Cerebellum (tissue), 4 donors: ENCODE measurements at places on chromosomes 7 and 10.
A peak's percentile ranks its signal among the peaks of the same experiment; 100 is the strongest.

- DNase-seq, result no peak
Measured at GRCh38 chr10:97396056-97396455, 5.1 kb downstream of the RRP12 start.

GRCh38 chr7:150668472-150668911, 17.0 kb upstream of the GIMAP2 start:
- DNase-seq, result no peak

DNA sequence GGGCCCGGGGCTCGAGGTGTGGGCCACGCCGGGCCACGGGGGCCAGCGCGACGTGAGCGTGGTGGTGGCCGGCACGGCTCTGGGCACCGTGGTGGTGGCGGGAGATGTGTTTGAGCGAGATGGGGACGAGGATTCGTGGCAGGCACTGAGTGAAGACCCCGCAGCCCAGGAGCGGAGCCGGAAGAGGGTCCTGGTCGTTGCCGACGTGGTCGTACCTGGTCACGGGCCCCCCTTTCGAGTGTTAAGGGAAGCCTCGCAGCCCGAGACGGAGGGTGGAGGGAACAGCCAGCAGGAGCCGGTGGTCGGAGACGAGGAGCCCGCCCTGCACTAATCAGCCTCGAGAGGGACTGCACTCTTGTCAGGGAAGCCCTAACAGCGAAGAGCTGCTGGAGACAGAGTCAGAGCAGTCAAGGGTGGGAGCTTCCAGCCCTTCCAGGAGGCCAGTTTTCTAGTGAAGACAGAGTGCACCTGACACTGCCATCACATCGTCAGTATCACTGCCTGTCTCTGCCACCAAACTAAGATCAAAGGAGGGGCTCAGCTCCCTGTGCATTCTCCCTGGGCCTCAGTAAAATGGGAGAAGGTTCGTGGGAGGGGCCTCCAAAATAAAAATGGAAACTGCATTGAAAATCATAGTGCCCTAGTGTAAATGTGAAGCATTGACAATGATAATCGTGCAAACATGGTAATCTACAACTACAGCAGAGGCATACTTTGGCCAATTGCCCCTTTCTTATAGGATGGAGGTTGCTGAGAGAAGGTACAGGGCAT, 1.3 kb downstream of the MBLAC1 start:
- peak; percentile 34 for DNase-seq

GRCh38 chr7:73964786-73965185, 63.2 kb upstream of the ELN start:
- DNase-seq, result no peak

DNA sequence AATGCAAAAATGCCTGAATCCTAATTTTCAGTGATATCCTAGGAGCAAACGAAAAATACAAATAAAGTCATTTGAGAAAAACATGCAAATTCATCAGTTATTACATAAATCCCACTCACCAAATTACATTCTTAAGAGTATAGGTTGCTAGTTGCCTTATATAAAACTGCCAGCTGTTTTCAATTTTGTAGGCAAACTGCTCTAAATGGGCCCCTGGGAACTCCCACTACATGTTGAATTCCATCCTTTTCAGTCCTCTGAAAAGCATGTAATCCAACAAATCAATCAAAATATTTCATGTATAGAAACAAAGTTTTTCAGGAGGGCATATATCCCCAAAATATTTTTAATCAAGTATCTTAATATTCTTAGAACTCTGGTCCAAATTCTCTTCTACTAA, 2.1 kb upstream of the JMJD1C start:
- DNase-seq, result no peak

GRCh38 chr10:42722575-42722974, 60.0 kb upstream of the BMS1 start:
- DNase-seq, result no peak

DNA sequence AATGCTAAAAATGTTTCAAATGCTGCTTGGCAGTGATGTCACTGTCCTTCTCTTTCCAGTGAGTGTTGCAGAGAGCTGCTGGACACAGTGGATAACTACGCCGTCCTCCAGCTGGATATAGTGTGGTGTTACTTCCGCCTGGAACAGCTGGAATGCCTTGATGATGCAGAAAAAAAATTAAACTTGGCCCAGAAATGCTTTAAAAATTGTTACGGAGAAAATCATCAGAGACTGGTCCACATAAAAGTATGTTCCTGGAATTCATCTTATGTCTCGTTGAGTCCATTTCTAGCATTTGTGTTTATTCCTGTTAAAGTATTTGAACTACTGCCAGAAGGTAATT, 25.2 kb downstream of the NUB1 start:
- no peak for DNase-seq

GRCh38 chr10:30822693-30823465, 193.3 kb upstream of the LYZL2 start:
- DNase-seq, result peak; percentile 24
